ENCODE measurements at places on chromosomes 16 and 17.

GRCh38 chr16:54847207-54847606 is 83.5 kb upstream of the IRX5 start:
- no peak for DNase-seq

DNA sequence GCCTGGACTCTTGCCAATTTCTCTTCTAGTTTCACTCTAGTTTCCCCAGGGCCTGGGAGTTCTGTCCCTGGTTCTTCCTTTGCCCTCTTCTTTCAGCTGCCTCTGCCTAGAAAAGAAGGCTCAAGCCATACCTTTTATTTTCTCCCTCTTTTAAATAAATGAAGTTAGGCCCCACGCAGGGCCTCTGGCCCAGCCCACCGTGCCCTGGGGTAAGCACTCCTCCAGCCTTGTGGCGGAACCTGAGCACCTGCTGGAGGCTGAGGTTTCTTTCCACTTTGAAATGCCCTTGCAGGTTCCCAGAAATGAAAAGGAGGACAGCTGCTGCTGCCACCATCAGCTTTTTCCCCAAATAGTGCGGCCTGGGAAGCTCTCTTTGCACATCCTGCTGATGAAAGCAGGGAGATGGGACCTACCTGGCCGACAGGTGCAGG is 139.4 kb downstream of the CCDC182 start:
- DNase-seq: no peak

DNA sequence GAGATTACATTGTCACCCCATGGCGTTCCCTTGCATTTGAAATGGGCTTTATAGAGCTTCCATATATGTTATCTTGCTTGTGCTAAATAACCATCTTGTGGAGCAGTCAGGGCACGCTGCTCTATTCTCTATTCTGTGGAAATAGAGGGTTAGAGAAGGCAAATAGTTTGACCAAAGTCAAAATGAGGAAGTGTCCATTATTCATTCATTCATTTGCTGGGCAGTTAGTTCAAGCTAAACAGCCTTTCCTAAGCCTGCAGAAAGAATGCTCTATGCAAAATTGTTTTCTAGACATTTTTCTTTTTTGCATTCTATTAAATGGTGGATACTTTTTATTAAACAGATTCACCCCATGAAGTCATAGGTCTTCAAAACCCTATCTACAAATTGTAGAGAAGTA is 67.8 kb upstream of the ELAC2 start:
- no peak for DNase-seq

DNA sequence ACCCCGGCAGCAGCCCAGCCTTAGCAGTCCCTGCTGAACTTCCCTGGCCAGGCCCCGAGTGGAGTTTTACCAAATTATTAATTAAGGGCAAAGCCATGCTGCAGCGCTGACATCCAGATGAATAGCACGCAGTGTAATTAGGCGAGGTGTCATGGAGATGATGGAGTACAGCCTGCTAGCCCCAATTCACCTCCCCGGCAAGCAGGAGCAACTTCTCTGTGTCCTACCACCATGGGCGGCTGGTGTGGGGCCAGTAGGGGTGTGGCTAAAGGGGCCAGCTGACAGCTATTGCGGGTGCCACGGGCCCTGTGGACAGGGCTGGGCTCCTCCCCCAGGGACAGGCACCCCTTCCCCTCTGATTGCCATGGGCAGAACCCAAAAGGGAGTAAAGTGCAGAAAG is 24.5 kb downstream of the ENDOV start:
- no peak for DNase-seq

DNA sequence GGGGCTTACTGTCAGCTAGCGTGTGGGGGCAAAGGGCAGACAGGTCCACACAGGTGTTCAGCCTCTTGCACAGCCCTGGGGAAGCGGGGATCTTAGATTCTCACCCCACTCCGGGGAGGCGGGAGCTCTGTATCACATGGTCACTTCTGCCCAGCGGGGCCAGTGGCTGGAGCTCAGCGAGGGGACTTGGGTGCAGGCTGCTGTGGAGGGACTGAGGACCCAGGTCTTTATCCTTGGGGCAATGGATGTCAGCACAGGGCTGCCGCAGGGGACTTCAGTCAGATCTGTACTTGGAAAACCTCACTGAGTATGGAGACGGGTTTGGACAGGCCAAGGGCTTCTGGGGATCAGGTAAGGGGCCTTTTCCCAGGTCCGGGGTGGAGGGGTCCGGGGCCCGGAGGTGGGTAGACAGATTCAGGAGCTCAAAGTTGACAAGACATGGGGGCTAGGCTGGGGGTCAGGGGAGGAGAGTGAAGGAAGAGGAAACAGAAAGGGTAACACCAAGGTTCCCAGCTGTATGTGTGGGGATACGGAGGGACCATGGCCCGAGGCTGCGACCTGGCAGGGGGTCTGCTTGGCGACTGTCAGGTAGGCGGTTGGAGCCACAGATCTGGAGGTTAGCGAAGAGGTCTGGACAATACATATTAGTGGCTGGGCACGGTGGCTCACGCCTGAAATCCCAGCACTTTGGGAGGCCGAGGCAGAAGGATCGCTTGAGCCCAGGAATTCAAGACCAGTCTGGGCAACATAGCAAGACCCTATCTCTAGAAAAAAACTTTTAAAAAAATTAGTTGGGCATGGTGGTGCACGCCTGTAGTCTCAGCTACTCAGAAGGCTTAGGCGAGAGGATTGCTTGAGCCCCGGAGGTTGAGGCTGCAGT is 15.1 kb upstream of the BAIAP2 start:
- no peak for DNase-seq

- DNase-seq: no peak
These were observed 50.7 kb upstream of the TNRC6C start for GRCh38 chr17:77907497-77908461.

GRCh38 chr17:74960570-74961342 is 11.8 kb downstream of the HID1 start:
- DNase-seq: peak; percentile 33

DNA sequence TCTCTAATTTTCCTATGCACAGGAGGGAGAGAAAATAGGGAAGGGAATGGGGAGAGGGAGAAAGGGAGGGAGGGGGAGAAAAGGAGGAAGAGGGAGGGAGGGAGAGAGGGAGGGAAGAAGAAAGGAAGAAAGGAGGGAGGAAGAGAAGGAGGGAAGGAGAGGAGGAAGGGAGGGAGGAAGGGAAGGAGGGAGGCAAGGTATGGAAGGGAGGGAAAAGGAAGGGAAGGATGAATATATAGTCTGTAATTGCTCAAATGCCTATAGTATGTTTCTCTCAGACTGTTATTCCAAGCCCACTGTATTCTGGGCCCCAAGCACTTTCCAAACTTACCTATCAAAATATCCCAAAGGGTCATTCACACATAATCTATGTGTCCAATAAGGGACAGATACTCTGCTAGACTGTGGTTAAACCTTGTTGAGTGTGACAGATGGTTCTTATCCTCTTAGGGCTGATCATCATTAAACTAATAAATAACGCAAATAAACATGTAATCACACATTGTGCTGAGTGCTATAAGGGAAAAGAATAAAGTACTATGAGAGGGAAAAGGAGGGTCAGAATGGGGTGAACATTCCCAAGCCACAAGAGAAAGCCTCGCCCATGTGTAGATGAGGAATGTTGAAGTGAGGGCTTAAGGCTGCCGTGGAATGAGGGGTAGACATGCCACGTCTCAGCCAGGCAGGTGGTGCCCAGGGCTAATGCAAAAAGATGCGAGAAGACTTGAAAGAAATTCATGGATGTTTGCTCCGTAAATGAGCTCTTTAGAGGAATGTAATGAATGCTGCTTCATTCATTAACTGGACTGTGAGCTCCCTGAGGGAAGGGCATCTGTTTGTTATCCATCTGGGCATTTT is 30.6 kb downstream of the ASIC2 start:
- no peak for DNase-seq

- no peak for DNase-seq
These were observed 15.7 kb downstream of the SLC12A3 start for GRCh38 chr16:56880685-56881084.
